Right renal cortex interstitium (tissue), 3 donors: ENCODE measurements at places on chromosomes 5 and 9.

DNA sequence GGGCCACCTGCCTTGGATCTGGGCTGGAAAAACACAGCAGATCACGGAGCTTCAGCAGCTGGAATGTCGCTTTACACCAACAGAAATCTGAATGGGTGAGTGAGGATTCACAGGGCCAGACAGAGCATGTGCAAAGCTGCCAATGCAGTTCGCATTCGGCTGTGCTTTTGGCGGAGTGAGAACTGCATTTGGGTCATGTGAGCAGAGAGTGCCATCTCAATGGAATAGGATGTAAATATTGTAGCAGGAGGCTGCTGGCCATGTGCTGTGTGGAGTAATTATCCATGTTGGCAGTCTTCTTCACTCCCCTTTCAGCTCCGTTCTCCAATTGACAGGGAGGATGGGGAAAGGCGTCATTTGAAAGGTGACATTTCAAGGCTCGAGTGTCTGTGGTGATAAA, at the start of gene ANKRD55:
TSS of gene ANKRD55 (minus strand) at position 101 of the 400 bp plus-strand sequence. CDS start 417 bp downstream, outside the sequence.
- no peak for DNase-seq

- no peak for DNase-seq
These were observed 41.8 kb upstream of the HRH2 start for GRCh38 chr5:175616083-175616482.

GRCh38 chr5:150694612-150695011, 6.2 kb downstream of the RBM22 start:
- no peak for DNase-seq

- no peak for DNase-seq
These were observed 2.6 kb upstream of the DAPK1 start for GRCh38 chr9:87494970-87495471.

- DNase-seq: no peak
These were observed 80.4 kb downstream of the LRSAM1 start for GRCh38 chr9:127531676-127532075.

DNA sequence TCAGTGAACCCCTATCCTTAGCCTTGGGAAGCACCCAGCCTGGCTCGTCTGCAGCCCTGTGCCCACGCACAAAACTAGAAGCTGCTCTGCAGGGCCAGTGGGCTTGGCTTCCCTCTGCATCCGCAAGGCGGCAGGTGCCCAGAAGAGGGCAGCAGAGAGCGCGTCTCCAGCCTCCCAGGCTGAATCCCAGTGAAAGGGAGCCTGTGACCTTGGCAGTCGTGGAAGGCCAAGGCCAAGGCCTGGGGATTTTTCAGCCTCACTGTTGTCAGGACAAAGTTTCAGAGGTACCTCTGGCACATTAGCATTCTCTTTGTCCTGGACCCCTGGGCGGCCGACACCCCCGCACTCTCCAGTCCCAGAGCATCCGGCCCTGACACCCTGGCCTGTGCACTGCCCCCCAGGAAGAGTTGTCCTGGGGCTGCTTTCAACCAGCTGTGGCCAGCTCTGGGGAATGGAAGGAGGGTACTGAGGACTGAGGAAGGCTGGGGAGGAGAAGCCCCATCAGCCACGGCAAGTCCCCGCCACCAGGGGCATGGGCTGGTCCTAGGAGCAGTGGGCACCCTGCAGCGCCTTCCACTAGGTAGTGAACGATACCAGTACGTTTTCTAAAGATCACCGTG, 63.6 kb upstream of the IL17B start:
- DNase-seq: no peak

DNA sequence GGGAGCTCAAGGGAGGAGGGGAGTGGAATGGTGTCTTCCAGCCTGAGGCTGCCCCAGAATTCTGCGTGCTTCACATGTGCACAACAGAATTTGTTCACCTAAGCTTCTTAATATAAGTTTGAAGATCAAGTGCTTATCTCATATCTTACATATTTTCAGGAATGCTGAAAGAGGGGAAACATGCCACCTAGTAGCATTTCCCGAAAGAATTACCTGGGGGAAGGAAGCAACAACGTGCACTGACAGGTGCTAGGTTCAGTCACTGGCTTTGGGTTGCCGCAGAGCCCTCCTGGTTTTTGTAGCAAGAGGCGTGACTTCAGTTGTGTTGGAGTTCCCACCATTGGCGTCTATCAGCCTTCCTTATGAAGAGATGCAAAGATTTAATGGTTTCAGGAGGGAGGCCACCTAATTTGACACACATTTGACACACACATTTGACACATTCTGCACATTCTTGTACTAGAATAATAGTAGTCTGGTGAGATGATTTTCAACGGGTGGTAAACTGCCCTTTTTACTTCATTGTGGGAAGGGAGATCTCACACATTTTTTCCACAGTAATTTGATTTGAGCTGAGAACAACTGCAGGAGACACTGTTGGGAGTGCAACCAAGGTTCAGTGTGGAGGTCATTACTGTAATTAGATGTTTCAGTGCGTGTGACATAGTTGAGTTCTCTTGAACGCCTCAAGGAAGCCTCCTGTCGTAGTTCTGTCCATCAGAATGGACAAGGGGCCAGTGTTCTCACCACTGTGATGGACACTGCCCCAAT, 481.3 kb downstream of the CCDC171 start:
- DNase-seq: no peak

GRCh38 chr5:132072528-132072927, 1.1 kb upstream of the CSF2 start:
- DNase-seq: no peak

- no peak for DNase-seq
These were observed 80.8 kb downstream of the LMNB1 start for GRCh38 chr5:126857472-126858410.

DNA sequence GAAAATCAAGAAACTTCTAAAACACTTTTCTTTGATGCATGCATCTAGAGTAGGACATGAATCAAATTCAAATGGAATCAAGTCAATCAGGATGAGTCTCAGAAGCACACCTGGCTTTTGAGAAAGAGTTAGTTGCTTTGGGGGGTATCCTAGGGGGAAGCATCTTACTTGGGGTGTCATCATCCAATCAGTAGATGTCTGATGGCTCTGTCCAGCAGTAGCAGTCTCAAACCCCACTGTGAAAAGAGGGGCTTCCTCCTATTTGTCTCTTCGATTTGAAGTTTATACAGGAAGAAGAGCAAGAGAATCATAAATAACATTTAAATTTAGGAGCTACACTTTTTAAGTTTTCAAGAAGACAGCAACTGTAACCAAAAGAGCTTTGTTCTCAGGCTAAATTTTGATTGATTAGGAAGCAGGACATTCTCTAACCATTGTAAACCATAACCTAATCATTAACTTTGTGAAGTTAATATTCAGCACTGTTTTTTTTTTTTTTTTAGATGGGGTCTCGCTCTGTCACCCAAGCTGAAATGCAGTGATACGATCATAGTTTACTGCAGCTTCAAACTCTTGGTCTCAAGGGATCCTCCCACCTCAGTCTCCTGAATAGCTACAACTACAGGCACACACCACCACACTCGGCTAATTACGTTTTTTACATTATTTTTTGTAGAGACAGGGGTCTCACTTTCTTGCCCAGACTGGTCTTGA, 614.7 kb downstream of the CSNK1G3 start:
- DNase-seq: no peak

DNA sequence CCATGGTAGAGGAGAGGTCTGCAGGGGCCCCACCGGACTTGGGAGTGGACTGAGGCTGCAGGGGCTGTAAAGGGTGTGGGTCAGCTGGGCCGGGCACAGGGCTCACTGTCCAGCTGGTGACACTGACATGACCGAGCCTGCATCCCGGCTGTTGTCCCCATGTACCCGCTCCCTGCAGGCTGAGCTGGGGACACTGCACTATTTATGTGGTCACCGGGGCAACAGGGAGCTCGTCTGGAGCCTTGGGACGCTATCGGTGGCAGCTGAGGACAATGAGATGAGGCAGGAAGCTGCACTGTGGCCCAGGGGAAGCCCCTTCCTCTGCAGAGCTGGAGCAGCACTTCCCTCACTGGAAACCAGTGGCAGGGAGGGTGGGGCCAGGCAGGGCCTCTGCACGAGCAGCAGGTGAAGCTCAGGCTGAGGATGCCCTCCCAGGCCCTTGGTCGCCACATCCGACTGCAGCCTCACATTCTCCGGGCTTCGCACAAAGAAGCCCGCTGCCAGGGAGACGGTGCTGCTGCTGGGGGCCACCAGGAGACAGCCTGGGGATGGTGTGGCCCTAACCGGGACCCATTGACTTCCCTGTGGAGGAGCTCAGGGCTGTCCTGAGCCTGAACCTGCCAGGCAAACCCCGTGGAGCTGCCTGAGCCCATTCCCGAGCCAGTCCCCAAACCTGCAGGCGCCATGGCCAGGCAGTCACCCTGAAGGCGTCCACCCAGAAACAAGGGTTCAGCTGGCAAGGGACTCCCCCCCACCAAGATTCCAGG, 26.4 kb downstream of the ZDHHC11B start:
- no peak for DNase-seq

GRCh38 chr9:6106711-6107339, 91.4 kb upstream of the RANBP6 start:
- DNase-seq: no peak

DNA sequence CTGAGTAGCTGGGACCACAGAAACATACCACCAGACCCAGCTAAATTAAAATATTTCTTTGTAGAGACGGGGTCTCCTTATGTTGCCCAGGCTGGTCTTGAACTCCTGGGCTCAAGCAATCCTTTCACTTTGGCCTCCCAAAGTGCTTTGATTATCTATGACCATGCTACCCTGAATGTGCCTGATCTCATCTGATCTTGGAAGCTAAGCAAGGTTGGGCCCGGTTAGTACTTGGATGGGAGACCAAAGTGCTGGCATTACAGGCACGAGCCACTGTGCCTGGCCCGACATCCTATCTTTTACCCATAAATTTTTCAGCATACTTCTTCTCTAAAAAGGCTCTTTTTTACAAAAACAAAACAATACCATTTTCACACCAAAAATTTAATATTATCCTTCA, 137.0 kb upstream of the LRRTM2 start:
- DNase-seq: no peak

DNA sequence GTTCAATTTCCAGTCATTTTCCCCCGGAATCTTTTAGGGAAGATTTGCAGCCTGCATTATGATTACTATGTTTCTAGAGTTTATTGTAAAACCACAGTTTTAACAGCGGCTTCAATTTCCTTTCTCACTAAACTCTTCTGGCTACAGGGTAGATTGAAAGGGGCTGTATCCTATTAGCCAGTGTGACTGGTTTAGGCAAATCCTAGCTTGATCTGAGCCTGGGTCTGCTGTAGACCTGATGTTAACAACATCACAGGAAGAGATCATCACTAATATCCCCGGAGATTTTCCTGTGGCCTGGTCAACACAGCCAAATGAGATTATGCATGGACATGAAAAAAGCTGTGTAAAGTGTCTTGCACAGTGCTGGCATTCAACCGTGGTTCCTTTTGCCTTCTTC, 33.4 kb downstream of the STOM start:
- no peak for DNase-seq

GRCh38 chr5:98917433-98917832, 11.4 kb downstream of the CHD1 start:
- DNase-seq: no peak

DNA sequence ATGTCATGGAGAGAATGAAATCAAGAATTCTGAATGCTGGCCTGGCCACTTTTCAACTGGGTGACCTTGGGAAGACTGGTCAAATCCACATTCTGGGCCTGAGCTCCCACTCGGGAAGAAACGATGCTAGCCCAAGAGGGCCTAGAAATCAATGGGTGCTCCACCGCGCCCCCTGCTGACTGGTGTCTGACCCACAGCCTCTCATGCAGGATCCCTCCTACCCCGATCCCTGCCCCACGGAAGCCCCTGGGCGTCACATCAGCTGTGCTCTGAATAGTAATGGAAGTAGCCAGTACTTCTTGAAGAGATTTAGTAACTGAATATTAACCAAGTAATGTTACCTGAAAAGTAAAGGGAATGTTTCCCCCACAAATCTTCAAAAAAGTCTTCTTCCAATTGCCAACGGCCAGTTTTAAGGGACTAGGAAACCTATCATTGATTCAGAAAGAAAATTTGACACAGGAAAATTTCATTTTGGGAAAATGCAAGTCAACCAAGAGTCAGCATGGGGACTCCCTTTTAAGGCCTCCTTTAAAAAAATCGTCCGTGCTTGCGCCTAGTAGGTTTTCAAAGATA, 43.9 kb downstream of the CRB2 start:
- DNase-seq: no peak

GRCh38 chr5:72476721-72477120, 30.5 kb downstream of the ZNF366 start:
- DNase-seq: no peak

GRCh38 chr9:109274884-109275730, 45.8 kb downstream of the EPB41L4B start:
- no peak for DNase-seq

DNA sequence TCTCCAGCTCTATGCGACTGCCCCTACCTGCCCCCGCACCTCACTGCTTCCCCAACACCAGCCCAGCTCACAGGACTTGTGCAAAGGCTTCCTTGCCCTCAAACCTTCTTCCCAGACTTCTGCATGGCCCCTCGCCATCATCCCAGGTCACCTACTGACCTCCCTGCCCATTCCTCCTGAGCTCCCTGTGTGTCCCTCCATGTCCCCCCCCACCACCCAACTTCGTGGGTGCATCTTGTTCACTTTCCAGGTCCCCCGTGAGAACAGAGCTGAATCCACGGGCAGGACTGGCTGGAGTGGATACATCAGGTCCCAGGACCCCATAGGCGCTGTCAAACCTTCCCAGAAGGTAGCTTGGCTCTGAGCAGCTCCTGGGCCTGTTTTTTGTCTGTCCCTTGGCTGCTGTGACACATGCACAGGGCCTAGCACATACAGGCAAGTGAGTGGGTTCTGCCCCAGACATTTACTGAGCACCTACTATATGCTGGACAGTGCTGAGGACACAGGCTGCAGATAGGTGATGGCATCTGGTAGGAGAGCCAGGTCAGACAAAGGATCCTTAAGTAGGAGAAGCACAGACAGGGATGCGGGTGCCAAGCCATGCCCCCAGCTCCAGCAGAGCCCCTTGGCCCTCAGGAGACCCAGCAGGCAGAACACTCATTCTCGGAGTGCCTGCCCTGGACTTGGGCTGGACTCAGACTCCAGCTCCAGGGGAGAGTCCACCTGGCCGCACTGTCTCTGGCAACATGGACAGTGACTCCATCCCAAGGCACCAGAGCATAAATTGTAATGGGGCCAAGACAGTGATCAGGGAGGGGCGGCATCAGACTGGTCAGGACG, 15.0 kb downstream of the NINJ1 start:
- DNase-seq: no peak

- no peak for DNase-seq
These were observed 70.5 kb upstream of the LRRTM2 start for GRCh38 chr5:138945421-138946240.

- DNase-seq: no peak
These were observed 129.0 kb downstream of the TAF11L14 start for GRCh38 chr5:17763301-17763700.

GRCh38 chr5:124725040-124725434, 21.4 kb downstream of the ZNF608 start:
- no peak for DNase-seq

DNA sequence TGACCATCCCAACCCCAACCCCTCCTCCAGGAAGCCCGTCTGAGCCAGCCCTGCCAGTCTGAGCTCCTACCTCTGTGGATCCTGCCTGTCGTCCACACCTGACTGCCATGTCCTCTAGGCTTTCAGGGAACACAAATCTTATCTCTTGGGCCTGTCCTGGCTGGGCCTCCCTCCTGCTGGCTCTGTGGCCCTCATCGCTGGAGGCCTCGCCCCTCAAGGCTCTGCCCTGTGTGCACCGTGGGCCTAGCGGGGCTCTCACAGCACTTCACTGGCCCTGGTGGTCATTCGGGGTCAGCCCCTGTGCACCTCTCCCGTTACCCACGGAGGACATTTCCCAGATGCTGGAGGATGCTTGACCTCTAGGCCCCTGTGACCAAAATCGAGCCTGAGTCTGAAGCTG, 133.3 kb downstream of the RXRA start:
- DNase-seq: no peak

GRCh38 chr5:139399501-139400121, 4.3 kb downstream of the SPATA24 start:
- no peak for DNase-seq

- no peak for DNase-seq
These were observed 76.1 kb upstream of the CXCL14 start for GRCh38 chr5:135654761-135655467.
